ENCODE measurements at places on chromosomes 4 and X. TPM values are rescaled to one million over a fixed set of nuclear protein-coding genes. Genes with fewer than 3 reads are reported as not detected.

GABRE gene
- polyA plus RNA-seq: 51.0 TPM

GRCh38 chr4:129179276-129179675 lies 83.3 kb downstream of the C4orf33 start:
- DNase-seq: no peak

- no peak for DNase-seq
Measured at GRCh38 chr4:106473515-106473914, 104.9 kb upstream of the GIMD1 start.

GRCh38 chrX:152814048-152814447 lies 16.5 kb downstream of the CETN2 start:
- DNase-seq: no peak

- DNase-seq: no peak
Measured at GRCh38 chrX:112832481-112833095, 8.0 kb downstream of the AMOT start.

Data from forelimb muscle (tissue), 1 donor.